ENCODE measurements at places on chromosomes 7 and 10.

DNA sequence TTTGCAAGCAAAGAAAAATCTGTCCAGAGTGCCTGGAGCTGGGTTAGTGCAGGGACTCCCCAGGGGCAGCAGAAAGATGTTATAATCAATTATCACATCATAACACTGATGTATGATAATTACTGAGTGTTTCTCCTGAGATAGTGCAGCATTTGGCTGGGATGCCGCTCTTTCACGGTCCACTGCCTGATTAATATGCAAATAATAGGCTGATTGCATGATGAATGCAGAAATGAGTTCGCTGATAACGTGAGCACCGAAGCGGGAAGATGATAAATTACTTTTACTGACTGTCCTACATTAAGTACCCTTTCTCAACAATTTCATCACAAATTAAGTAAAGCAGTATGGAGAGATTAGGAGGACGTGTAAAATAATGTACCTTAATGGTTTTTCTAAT lies 71.4 kb upstream of the SH2B2 start:
- no peak for DNase-seq

DNA sequence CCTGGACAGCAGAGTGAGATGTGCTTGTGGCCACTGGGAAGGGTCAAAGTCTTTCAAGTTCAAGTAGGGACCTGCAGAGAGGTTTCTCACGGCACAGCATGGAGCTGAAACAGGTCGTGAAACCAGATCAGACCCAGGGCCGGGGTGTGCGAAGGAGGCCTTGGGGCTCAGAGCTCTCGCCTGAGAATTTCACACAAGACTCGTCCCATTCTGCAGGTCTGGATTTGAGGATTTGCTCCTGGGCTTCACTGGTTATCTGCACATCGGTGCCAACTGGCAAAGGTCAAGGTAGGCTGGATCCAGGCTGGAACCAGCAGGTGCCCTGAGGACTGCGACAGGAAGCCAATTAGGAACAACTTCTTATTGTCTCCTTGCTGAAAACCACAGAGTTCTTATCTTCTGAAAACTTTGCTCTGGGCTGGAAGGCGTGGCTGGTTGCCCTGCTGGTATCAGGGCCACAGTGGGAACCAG lies 24.0 kb upstream of the GTF2I start:
- DNase-seq: no peak

DNA sequence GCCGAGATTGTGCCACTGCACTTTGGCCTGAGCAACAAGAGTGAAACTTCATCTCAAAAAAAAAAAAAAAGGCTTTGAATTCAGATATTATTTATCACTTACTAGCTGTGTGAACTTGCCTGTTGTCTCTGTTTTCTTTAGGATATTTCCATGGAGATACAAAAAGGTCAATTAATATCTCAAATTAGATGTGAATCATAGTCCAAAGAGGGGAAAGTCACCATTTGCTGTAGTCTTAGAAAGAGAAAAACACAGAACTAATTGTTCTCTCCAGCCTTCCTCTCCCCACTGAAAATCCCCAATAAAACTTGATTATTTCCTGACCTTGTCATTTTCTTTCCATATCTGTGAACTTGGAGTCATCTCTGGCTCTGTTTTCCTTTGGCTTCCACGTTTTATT lies 21.2 kb downstream of the HEPACAM2 start:
- no peak for DNase-seq

- no peak for DNase-seq
Observed at GRCh38 chr10:119896061-119896655, 3.6 kb downstream of the SEC23IP start.

GRCh38 chr7:23211589-23211988 lies 29.7 kb downstream of the NUP42 start:
- no peak for DNase-seq

DNA sequence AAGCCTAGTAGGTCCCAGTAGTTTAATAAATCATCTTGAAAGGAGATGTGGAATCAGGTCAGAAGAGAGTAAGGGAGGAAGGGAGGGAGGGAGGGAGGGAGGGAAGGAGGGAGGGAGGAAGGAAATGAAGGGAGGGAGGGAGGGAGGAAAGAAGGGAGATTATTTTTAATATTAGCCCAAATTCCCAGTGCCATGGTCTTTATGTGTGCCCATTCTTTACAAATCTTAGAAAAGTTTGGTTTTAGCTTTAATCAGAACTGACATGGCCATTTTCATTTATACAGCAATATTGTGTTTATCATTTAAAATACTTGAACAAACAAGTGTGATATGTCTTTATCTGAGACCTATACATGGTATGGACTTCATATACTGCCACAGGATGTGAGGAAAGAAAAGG lies 86.8 kb downstream of the GAD2 start:
- no peak for DNase-seq

All from HCT116 (cell line).